ENCODE measurements at places on chromosomes 12 and 14.

DNA sequence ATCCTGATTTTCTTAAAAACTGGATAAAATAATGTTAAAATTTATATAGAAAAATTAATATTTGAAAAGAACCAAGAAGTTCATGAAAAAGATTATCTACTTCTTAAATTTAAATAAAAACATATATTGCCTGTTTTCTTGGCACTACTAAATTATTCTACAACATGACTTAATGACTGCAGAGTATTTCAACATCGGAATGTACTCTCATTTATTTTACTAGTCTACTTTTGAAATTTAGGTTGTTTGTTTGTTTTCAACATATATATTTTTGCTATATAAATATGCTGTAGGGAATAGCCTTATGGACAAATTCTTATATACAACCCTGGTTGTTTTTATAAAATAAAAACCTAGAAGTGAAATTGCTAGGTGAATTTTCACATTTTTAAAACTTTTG lies 231.6 kb downstream of the RAD51B start:
- no peak for DNase-seq

GRCh38 chr14:104054222-104054905 lies 31.1 kb upstream of the ASPG start:
- no peak for DNase-seq

- peak; percentile 74 for DNase-seq
These were observed 14.2 kb upstream of the TXNRD1 start for GRCh38 chr12:104201238-104202001.

- peak; percentile 14 for DNase-seq
These were observed 1.0 kb upstream of the KDM2B start for GRCh38 chr12:121581686-121582429.

DNA sequence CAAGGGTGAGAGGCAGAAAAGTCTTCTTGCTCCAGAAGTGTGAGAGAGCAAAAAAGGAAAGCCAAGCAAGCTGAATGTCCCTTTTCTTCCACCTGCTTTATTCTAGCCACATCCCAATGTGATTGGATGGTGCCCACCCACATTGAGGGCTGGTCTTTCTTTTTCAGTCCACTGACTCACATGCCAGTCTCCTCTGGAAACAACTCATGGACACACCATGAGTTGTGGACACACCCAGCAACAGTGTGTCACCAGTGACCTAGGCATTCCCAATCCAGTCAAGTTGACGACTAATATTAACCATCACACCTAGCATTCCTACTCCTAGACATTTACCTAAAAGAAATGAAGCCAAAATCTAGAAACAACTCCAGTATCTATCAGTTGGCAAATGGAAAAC lies 7.2 kb upstream of the DICER1 start:
- DNase-seq: no peak

DNA sequence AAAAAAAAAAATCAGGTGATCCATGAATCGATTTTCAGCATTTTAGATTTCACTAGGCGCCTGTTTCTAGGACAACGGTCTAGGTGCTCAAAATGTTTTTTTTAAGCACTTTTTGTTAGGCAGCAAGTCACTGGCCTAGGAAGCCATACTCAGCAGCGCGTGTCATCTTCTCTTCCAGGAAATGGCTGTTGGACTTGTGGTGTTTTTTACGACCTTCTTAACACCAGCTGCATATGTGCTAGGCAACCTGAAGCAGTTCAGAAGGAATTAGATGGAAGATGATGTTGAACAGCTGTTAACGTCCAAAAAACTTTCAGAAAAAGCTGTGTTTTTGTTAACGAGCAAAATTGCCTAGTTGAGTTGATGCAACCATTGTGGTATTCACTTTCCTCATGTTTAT lies 868 bp downstream of the COX8C start:
- DNase-seq: no peak

DNA sequence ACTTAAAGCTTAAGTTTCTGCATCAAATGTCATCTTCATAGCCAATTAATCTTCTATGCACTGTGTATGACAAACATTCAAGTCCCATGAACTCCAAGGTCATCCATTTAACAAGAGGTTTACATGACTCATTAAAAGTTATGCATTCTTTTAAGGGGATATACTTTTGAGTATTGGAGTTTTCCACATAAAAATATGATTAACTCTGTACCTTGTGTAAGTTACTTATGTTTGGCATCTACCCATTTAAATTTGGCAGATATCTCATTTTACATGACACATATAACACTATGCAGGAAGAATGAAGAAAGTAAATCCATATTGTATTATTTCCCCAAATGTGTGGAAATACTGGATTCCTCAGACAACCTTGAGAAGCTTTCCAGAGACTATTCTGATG lies 240.2 kb downstream of the PAX9 start:
- DNase-seq: peak; percentile 25

- DNase-seq: no peak
These were observed 1.6 kb downstream of the RHOF start for GRCh38 chr12:121791671-121792551.

Measured in iris pigment epithelial cell (primary cell).